ENCODE measurements at places on chromosomes 6 and 20.

DNA sequence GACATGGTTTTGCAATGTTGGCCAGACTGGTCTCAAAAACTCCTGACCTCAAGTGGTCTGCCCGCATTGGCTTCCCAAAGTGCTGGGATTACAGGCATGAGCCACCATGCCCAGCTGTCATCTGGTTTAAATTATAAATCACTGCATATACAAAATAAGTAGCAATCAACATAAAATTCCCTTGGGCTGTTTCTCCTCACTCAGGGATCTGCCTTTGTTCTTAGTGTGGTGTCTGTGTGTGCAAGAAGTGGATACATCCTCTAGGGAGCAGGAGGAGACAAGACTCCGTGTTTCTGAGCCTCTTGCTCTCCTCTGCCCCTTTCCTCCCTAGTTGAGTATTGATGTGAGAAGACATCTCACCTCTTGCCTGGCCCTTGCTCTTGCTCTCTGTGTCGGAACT lies 65.2 kb upstream of the ADGRF4 start:
- no peak for DNase-seq

- no peak for DNase-seq
These were observed 258.5 kb downstream of the KIF16B start for GRCh38 chr20:16314748-16315159.

DNA sequence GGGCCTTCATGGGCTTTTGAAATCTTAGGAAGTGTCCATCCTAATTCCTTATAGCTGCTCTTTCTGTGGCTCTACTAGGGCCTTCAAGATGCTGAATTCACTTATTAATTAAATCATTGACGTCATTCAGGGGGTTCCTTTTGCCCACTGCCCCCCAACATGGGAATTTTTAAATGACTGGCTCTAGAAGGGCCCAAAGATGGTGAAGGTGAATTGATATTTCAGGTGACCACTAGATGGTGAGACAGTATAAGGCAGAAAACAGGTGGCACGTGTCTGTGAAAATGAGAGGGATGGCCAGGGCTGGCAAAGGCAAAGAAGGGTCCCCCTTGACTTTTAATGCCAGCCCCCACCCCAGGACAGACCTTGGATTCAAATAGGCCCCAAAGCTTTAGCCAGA lies 11.8 kb downstream of the GNAS start:
- no peak for DNase-seq

DNA sequence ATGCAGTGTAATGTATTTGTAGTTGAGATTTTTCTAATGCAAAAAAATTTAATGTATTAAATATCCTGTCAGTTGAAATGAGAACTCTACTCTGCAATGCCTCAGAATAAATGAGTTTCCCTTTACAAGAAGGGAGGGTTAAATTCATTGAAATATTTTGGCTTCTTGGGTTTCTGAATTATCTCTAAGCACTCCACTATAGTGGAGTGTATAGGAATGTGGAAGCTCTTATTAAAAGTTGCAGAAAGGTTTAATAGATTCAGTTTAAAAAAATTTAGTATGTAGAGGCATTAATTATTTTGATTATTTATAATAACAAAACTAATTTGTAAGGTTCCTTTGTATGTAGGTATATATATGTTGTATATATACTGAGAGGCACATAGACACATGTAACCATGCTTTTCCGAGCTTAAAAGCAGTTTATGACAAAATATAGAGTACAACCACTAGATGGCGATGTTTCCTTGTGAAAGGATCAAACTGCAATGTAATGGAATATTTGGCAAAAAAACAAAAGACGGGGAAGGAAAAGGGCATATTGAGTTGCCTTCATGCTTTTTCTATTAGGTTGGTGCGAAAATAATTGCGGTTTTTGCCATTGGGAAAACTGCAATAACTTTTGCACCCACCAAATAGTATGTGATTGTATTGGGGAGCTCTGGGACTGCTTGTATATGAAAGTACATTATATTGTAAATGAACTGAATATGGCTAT lies 144.2 kb downstream of the MYO6 start:
- DNase-seq: no peak

- DNase-seq: no peak
These were observed 24.6 kb upstream of the SPTLC3 start for GRCh38 chr20:12984069-12984765.

- no peak for DNase-seq
These were observed 20.1 kb downstream of the OPRM1 start for GRCh38 chr6:154058963-154059680.

DNA sequence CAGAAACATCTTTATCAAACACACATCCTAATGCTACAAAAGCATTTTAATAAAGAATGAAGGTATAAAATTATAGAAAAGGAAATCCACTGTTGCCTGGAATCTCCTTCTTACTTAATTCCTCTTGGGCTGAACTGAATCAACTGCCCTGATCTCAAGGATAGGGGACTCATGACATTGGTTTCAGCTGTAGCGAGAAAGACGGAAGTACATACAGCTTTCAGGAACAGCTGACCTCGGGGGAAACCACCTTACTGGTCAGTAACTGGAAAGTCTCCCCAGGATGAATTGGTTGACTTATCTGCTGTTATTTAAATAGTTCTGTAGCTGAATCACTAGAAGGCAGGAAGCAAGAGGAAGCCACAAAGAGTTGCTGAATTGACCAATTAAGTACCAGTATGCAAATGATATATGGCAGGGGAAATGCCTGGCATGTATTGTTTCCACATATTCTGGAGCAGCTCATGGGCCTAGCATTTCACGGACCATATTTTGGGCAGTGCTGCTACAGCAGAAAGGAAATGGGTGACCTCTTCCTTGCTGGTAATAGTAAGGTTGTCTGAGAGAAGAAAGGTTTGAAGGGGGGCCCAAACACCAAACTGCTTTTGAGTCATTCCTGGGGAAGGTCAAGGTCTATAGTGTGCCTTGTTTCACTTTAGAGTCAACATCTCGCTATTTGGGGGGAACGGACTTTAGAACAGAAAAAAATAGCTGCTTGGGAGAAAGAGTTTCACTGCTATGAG lies 43.7 kb upstream of the MAP7 start:
- DNase-seq: no peak

- DNase-seq: no peak
These were observed 1.7 kb downstream of the CNKSR3 start for GRCh38 chr6:154508573-154509375.

GRCh38 chr6:7042654-7043545 lies 64.9 kb upstream of the RREB1 start:
- DNase-seq: no peak

- no peak for DNase-seq
These were observed 1.7 kb downstream of the TRIM39 start for GRCh38 chr6:30328397-30328796.

- DNase-seq: no peak
These were observed 4.3 kb downstream of the FAM217A start for GRCh38 chr6:4074478-4075235.

DNA sequence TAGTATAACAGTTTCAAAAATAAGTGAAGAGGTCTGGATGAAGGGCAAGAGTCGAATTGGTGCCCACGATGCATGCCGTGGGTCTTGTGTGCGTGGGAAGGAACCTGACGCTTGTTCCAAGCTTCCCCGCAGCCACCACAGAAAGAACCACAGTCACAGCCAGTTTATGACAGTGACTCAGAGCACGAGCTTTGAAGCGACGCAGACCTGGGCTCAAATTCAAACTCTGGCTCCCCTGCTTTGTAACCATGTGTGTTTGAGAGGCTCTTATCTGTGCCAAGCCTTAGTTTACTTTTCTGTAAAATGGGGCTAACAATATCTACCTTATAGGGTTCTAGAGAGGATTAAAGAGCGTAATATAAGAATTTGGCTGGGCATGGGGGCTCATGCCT lies 65.5 kb downstream of the SYNJ2 start:
- DNase-seq: no peak

- DNase-seq: peak; percentile 35
These were observed 117.8 kb downstream of the RTN4IP1 start for GRCh38 chr6:106511288-106512047.

DNA sequence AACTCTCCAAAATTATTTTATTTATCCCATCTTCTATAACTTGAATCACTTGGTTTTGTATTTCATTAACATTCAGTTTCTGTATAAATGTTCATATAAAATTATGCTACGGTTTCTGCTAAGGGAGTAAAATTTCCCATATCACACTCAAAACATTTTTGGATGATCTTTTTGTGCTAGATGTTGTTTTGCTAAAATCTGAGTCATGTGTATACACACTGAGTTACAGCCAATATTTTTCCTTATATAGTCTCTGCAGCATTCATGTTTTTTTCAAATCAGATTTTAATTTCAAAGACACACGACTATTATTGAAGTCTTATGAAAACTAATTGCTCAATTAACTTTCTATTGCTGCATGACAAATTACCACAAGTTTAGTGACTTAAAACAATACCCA lies 54.3 kb upstream of the SLC2A12 start:
- no peak for DNase-seq

DNA sequence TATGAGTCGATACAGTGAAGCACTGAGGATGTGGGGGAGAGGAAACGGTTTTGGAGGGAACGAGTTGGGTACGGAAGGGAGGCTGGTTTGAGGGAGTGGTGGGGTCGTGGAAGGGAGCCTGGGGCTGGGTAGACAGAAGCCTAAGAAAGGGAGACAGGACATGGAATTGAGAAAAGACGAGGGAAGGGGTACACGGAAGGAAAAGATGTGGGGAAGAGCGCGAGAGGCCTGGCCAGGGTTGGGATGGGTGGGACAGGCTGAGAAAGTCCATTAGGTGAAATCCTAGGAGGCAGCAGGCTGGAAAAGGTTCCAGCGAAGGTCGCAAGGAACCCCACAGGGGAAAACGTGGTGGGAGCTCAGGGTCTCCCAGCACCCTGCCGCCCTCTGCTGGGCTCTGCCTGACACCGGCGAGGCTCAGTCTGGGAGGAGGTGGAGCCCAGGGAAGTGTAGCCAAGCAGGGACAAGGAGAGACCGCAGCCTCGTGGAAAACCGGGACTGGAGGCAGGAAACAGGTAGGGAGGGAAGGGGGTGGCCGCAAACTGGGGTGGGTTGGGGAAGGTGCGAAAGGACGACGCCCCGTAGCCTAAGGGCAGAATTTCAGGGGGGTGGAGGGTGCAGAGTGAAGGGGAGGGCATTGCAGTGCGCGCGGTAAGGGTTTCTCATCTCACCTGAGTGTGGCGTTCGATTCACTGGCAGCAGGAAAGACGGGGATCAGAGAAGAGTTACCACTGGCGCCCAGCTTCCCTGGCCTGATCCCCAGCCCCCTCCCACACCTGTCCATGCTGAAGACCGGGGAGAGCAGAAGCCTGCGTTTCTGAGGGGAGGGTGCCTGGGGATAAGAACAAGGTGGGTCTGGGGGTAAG lies 4.3 kb downstream of the GABBR1 start:
- DNase-seq: peak; percentile 66

GRCh38 chr20:63819224-63819921 lies 11.7 kb downstream of the ZBTB46 start:
- DNase-seq: no peak

GRCh38 chr6:11093376-11093625 lies 333 bp upstream of the SMIM13 start:
- no peak for DNase-seq

DNA sequence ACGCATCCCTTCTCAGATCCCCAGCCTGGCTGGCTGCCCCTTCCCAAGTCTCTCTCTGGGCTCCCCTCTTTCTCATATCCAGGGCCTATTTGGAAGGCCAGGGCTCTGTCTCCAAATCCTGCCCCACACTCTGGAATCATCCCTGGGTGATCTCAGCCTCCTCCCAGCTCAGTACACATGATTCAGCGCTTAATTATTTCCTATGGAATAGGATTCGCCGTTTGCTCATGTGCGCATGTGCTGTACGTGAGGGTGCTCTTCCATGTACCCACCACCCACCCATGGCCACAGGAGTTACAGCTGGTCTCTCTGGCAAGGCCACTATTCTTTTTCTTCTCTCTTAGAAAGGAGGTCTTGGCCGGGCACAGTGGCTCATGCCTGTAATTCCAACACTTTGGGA lies 81.7 kb upstream of the FOXP4 start:
- DNase-seq: no peak
